ENCODE measurements at places on chromosomes 7 and 10.

DNA sequence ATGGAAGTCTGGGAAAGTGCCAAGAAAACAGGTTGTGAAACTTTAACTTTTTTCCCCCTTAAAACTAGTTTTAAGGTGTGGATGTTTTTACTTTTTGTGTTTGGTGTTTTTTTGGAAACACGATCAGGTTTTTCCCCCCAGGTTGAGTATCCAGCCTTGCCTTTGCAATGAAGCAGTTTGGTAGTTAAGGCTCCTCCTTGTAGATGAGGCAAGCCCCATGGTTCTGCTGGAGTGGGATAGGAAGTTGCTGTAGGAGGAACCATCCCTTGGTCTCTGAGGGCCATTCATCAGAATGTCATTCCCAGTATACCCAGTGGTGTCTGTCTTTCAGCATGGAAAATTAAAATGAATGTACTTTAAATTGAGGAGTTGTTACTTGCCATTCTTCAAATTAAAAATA lies 2.7 kb downstream of the CUL1 start:
- DNase-seq, result no peak

- no peak for DNase-seq
Measured at GRCh38 chr7:144527051-144527471, 123.6 kb upstream of the NOBOX start.

- DNase-seq, result no peak
Measured at GRCh38 chr10:88066876-88067275, 203.5 kb downstream of the PTEN start.

DNA sequence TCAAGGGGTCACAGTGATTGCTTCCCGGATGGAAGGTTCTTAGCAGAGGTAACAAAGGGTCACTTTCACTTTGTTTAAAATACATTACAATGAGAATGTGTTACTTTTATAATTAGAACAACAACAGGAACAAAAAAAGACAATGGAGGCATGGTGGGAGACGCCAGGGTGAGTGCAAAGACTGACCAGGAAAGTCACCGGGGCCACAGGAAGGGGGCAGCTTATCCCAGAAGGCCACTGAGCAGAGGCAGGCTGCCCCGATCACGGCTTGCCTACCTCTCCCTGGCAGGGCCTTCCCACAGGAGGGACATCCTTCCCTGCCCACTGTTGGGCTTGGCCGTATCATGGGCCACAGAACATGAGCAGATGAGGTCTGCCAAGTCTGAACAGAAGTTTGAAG lies 46.8 kb upstream of the ENO4 start:
- no peak for DNase-seq

Data from NCI-H1694 treated with DMSO at 0.1 percent for 48 hours (cell line).